ENCODE measurements at places on chromosomes 16 and 17.

- no peak for DNase-seq
Observed at GRCh38 chr16:86462334-86463084, 47.8 kb upstream of the FOXF1 start.

- DNase-seq = no peak
Observed at GRCh38 chr16:2495041-2495440, 18.7 kb upstream of the ATP6V0C start.

DNA sequence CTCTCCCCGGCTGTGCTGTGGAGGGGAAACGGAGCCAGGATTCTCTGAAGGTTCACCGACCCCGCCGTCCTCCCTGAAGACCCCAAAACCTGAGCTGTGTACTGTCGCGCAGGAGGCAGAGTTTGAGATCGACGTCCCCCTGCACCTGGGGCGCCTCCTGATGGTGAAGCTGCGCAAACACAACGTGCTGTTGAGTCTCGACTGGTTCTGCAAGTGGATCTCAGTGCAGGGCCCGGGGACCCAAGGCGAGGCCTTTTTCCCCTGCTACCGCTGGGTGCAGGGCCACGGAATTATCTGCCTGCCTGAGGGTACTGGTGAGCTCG lies 62.6 kb upstream of the TEKT1 start:
- DNase-seq = peak; percentile 41

DNA sequence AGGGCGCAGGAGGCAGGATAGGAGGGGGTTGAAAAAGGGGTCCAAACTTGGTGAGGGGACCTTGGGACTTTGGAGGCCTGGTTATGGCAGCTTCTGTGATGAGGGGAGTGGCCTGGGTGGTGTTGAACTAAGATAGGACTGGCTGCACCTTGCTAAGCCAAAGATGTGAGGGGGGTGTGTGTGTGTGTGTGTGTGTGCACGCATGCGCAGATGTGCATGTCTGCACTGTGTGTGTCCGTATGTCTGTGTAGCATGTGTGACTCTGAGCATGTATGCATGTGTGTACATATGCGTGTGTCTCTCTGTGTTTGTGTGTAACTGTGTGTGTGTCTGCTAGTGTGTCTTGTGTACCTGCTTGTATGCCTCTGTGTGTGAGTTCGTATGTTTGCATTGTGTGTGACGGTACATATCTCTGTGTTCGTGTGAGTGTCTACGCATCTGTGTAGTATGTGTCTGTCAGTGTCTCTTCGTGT lies 4.1 kb downstream of the SLC16A5 start:
- peak; percentile 67 for DNase-seq

- DNase-seq = peak; percentile 70
Observed at GRCh38 chr16:9256196-9256595, 164.8 kb downstream of the HAPSTR1 start.

DNA sequence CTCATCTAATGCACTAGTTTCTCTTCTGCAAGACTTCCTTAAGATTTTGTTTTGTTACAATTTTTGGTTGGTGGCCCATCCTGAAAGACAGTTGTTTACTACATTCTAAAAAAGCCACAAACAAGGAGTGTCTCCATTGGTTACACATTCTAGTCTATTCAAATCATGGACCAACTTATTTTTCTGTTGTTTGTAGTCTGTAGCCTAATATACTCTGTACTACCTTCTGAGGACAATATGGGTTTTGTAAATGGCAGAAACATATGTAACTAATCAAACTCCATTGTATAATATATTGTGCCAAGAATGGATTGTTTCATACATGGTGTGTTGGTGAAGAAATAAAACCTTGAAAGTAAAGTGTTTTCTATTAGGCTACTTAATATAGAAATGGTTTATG lies 79.5 kb upstream of the DHX40 start:
- DNase-seq = no peak

- no peak for DNase-seq
Observed at GRCh38 chr16:64534180-64534780, 587.6 kb downstream of the CDH11 start.

Data from Calu3 (cell line).